ENCODE measurements at places on chromosomes 1 and 21.

GRCh38 chr1:194548071-194548470, 1361.7 kb upstream of the B3GALT2 start:
- DNase-seq, result no peak

DNA sequence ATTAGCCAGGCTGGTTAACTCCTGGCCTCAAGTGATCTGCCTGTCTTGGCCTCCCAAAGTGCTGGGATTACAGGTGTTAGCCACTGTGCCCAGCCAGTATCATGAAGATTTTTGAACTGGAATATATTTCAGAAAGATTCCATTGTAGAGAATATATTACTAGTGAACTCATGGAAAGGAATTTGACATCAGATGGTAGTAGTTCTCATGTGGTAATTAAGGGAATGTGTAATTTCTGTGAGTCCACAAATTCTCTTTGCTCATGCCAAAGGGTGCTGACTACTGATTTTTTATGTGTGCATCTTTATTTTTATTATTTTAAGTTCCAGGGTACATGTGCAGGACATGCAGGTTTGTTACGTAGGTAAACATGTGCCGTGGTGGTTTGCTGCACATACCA, 10.4 kb downstream of the DTL start:
- no peak for DNase-seq

DNA sequence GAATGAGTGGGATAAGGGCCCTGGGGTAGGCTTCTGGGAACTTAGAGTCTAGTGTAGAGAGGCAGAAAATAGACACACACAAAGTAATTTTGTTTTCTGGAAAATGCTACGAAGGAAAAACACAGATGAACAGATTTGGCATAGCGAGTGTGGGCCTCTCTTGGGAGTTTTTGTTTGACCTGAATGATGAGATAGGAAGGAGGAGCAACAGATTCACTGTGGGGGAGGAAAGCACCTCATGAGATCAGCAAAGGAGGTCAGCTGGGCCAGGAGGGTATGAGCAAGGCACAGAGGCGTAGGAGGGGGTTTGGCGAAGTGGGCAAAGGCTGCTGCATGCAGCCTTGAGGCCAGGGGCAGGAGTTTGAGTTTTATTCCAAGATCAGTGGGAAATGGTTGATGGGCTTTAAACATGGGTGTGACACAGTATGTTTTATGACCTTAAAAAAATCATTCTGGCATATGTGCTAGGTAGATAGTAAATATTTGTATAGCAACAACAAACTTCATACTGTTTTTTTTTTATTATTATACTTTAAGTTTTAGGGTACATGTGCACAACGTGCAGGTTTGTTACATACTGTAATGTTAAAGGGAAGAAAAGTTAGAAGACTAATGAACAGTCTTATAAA, 57.9 kb downstream of the FGGY start:
- DNase-seq, result no peak

- peak; percentile 98 for DNase-seq
These were observed 116.8 kb downstream of the TOMM20 start for GRCh38 chr1:235011599-235012435.

DNA sequence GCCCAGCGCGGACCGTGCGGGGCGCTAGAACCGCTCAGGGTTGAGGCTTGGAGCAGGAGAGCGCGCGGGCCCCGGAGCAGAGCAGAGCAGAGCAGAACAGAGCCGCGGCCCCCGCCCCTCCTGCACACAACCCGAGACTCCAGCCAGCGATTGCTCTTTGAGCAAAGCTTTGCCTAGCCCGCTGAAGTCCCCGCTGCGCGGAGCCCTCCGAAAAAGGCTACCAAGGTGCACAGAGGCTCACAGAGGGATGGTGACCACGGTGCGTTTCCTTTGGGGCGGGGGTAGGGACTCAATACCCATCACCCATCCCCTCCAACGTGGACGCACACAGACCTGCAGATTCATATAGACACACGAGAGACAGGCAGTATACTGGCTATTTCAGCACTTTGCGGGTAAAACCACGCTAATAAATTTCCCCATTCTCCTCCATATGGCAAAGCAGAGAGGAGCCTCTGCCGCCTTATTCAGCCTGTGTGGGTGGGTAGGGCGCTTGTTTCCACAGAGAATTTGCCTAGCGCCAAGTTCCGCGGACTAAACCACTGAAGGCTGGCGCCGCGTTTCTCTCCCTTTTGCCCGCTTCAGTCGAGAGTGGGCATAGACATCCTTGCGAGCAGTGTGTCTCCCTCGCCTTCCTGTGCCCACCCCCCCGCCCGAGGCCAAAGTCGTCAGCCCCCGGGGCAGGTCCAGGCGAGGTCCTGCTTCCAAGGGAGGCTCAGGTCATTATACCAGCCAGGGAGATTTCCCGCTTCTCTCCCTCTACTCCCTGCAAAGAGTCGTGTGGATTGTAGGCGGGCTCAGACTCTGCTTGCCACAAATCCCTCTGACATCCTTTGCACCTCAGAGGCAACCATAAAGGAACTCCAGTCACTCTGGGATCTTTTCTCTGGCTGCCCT, 8.5 kb downstream of the HLX start:
- DNase-seq, result no peak

DNA sequence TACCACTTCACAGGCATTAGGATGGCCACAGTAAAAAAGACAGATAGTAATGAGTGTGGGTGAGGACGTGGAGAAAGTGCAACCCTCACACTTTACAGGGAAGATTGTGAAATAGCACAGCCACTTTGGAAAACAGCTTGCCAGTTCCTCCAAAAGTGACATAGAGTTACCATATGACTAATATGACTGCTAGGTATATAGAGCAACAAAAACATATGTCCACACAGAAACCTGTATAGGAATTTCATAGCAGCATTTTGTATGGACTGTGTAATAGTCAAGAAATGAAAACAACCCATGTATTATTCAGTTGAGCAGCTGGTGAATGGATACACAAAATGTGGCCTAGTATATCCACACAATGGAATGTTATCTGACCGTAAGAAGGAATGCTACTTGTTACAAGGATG, 30.4 kb upstream of the LBR start:
- peak; percentile 32 for DNase-seq

- DNase-seq, result no peak
These were observed 16.2 kb downstream of the LRRC8D start for GRCh38 chr1:89837036-89837481.

DNA sequence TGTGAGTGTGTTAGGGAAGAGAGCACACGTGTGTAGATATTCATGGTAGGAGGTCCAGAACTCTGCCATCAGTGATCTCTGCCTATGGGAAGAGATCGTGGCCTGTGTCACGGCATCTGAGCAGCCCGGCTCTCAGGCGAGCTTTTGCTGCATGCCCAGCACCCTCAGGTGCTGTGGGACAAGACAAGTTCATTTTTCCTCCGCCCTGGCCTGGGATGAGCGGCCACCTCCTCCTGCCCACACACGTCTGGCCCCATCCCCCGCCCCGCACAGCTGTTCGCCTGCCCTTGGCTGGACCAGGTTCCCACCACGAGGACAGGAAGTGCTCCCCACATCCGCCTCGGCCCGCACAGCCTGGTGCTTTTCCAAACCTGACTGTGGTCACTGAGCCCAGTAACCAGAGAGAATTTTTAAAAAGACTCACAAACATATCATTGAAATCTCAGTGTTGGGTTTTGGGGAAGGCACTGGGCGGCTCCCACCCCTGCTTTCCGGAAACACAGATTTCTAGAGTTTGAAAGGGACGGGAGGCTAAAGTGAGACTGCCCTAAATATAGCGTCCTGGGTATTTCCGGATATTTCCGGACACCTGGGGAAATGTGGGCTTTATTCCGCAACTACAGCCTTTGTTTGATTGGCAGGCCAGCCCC, 18.0 kb downstream of the BMP8A start:
- DNase-seq, result no peak

- no peak for DNase-seq
These were observed at the start of gene TIAM1 for GRCh38 chr21:31343680-31344480. Gene TIAM1, minus strand, starts transcription at chr21:31344261. Its CDS starts 77,289 bp downstream, at chr21:31266972.

- DNase-seq, result no peak
These were observed 58.1 kb downstream of the NME7 start for GRCh38 chr1:169309178-169310166.

DNA sequence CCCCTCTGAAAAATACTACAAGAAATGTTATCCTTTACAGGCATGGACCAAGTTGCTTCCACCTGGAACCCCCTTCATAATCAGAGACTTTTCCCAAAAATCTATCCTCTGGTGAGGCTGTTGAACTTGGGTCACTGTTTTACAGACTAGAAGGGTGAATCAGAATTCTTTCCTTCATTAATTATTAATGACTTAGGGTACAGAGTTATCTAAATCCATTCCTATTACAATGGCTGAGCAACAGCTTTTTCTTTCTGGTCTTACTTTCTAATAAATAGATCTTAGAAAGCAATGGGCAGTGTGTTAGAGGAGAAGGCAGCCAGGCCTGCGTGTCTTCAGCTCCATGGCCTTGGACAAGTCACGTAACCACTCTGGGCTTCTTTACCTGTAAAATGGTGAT, 284.2 kb downstream of the ZNF648 start:
- no peak for DNase-seq

GRCh38 chr1:51297401-51298321, 32.7 kb downstream of the TTC39A start:
- no peak for DNase-seq

GRCh38 chr1:52182874-52183400, 41.0 kb downstream of the ZFYVE9 start:
- DNase-seq, result no peak

- no peak for DNase-seq
These were observed 18.9 kb upstream of the LRP8 start for GRCh38 chr1:53346814-53347176.

DNA sequence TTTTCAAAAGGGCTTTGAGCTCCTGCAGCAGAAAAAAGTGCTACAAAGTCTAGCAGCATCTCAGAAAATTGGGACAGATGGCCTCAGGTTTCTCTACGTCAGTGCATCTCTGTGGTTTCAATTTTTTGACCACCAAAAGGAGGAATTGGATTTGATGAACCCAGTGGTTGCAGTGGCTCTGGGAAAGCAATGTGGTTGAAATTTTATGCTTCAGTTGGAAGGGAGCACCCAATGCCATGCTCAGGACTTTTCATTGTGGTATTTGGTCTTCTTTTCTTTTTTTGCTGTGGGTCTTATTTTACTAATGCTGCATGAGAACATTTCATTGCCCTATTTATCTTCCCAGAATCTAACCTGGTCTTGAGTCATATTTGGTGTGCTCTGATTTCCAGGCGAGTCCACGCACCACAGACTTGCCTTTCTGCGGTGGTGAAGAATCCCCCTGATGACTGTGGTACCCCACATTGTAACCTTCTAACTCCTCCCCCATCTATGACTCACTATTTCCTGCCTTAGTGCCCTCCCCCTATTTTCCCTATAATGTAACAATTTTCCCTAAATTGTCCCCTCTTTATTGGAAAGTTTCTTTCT, 56.7 kb downstream of the S1PR1 start:
- DNase-seq, result no peak
